Thoracic aorta (tissue), 2 donors: ENCODE measurements at places on chromosomes 2 and 18. TPM values are rescaled to one million over a fixed set of nuclear protein-coding genes. Genes with fewer than 3 reads are reported as not detected.

The SMYD1 gene
- not detected for total RNA-seq

The STAT4 gene
- 6.6 TPM for total RNA-seq

The GALNT5 gene
- total RNA-seq: 3.4 TPM

The LRRTM4 gene
- not detected for total RNA-seq

The RAB31 gene
- total RNA-seq: 110 TPM

The NETO1 gene
- total RNA-seq: not detected

The ANKRD30BL gene
- total RNA-seq: not detected

The RNF149 gene
- total RNA-seq: 106 TPM

The ALPI gene
- total RNA-seq: not detected

DNA sequence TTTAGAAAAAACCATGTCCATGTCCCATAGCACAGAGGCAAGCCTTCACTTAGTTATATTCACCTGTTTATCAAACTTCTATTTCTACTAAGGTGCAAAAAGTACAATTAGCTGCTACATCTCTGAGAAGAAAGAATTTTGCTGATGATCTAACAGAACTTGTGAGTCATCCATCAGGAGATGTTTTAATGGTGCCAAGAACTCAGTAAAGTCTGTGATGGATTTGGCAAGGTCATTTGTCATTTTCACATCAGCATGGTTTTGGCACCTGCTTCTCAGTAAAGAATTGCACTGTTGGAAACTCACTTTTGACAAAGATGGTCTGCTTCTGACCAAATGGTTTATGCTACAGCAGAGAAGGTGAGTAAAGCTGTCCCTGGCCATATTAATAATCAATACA, 195.7 kb upstream of the TMEFF2 start:
- H3K4me1 ChIP-seq: no peaks in the 10 kb centered on the region
- H3K36me3 ChIP-seq: no peaks in the 10 kb centered on the region
- no peak overlapping the region for H3K27ac ChIP-seq
- no peaks in the 10 kb centered on the region for H3K27me3 ChIP-seq

DNA sequence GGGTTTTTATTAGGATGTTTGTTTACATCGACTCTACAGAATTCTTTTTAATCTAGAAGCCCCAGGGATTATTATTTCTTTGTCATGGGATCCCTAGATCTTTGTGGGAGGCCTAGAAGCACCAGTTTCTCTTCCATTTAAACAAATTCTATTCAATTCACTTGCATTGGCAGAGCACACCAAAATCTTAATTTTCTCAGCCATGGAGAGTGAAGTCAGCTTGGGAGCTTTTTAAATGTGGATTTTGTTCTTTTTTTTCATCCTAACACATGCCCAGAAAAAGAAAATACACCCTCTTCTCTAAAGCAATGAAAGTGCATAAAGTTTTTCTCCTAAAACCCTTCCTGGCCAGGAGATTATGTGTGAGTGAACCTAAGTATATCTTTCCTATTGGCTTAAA, 38.5 kb downstream of the CDCA7 start:
- H3K27ac ChIP-seq: no peak overlapping the region
- H3K4me1 ChIP-seq: no peaks in the 10 kb centered on the region
- no peaks in the 10 kb centered on the region for H3K27me3 ChIP-seq
- no peaks in the 10 kb centered on the region for H3K36me3 ChIP-seq
- no peak for DNase-seq

DNA sequence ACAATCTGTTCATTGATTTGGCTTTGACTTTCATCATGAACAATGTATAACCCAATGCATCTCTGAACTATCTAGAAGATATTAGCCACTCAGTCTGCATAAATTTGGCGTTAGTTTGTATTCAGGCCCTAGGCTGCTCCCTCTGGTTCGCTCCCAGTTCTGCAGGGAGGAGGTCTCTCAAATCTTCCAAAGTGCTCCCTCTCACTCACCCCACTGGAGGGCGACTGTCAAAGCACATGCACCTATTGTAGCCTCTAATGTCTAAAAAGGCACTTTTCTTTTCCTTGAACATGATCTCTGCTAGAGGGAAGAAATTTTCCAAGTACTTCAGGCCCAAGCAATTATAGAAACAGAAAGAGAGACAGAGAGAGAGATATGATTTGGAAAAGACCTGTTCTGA, 291.5 kb downstream of the TDRD15 start:
- H3K4me1 ChIP-seq: no peaks in the 10 kb centered on the region
- no peaks in the 10 kb centered on the region for H3K27me3 ChIP-seq
- H3K27ac ChIP-seq: no peak overlapping the region
- no peaks in the 10 kb centered on the region for H3K36me3 ChIP-seq

DNA sequence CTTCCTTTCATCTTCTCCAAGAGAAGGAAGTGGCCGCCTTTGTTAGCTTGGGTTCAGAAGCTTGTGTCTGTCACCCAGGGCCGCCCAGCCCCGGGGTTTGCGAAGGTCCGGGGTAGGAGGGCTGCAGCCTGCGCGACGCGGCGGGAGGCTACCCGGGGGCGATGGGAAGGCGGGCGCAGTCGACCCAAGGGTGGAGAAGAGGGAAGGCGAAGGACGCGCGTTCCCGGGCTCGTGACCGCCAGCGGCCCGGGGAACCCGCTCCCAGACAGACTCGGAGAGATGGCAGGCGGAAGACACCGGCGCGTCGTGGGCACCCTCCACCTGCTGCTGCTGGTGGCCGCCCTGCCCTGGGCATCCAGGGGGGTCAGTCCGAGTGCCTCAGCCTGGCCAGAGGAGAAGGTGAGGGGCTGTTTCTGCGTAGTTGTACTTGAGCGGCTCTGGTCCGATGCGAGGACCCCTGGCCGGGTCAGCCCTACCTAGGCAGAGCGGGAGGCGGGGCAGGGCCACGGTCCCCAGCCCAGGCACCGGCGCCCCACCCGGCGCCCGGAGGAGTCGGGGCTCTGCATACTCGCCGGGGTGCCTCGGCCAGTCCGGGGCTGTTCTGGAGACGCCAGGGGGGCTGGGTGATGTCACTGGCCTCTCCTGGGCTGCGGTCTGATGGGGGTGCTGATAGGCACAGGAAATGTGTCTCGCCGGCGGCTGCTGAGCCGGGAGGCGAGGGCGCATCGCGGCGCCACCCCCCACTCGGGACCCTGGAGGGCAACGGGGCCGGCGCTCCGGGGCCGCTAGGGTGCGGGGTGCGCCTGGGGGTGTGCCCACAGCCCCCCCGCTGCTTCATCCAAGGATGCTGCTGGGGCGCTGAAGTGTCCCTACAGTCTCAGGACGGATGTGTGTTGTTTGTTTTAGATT, at the start of gene QPCT:
Gene QPCT (plus strand): TSS at position 178 of the 909 bp plus-strand sequence. CDS start 102 bp downstream, at position 280.
- H3K27me3 ChIP-seq: no peaks in the 10 kb centered on the region
- H3K27ac ChIP-seq: no peak within 1 kb of the TSS
- no peaks in the 10 kb centered on the region for H3K4me1 ChIP-seq

- H3K27ac ChIP-seq: no peak overlapping the region
- H3K4me3 ChIP-seq: no peak overlapping the region
These were observed 24.9 kb downstream of the CCNT2 start for GRCh38 chr2:134943540-134943939.

GRCh38 chr2:117553448-117553847, 261.0 kb upstream of the DDX18 start:
- no peaks in the 10 kb centered on the region for H3K4me1 ChIP-seq
- H3K36me3 ChIP-seq: no peaks in the 10 kb centered on the region
- no peak for DNase-seq
- no peak overlapping the region for H3K4me3 ChIP-seq
- no peak overlapping the region for H3K27ac ChIP-seq

DNA sequence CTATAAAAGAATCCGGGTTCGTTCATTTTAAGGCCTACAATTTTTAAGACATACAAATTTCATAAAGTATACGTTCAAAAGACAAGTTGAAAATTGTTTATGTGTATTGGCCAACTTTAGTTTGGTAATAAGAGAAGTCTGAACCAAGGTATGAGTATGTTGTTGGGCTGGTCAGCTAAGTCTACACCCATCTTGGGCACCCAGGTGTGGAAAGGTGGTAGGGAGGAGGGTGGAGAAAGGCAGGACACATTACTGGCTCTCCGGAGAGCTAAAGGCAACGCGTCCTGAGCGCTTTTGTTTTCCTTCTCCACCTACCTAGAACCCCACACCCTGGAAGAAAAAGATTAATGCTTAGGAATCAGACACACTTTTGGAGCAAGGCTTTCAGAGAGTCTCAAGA, 899 bp upstream of the PELI1 start:
- H3K27ac ChIP-seq: no peak overlapping the region
- H3K4me3 ChIP-seq: no peak overlapping the region
- H3K36me3 ChIP-seq: no peaks in the 10 kb centered on the region

- no peak overlapping the region for H3K4me3 ChIP-seq
- DNase-seq: no peak
- H3K36me3 ChIP-seq: no peaks in the 10 kb centered on the region
These were observed 1380.1 kb downstream of the SUCLG1 start for GRCh38 chr2:83079007-83079406.

DNA sequence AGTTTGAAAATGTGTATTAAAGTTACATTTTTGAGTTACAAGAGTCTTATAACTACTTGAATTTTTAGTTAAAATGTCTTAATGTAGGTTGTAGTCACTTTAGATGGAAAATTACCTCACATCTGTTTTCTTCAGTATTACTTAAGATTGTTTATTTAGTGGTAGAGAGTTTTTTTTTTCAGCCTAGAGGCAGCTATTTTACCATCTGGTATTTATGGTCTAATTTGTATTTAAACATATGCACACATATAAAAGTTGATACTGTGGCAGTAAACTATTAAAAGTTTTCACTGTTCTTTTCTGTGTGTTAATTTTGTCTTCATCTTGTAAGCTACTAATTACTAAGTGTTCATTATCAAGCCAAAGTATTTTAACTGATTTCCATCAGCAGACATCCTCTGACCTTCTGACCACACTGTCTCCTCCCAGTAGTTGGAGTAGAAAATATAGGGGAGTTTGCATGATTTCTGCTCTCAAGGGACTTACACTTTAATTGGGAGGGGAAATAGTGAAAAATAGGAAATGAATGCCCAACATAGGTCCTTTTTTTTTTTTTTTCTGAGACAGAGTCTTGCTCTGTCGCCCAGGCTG, 4.3 kb downstream of the PMAIP1 start:
- H3K27ac ChIP-seq: no peak overlapping the region
- peaks cover 12% of the 10 kb centered on the region for H3K4me1 ChIP-seq
- H3K4me3 ChIP-seq: no peak overlapping the region
- no peak for DNase-seq
- peaks cover 5% of the 10 kb centered on the region for H3K27me3 ChIP-seq
- no peaks in the 10 kb centered on the region for H3K36me3 ChIP-seq

GRCh38 chr2:172701250-172701649, 34.4 kb upstream of the RAPGEF4 start:
- no peak overlapping the region for H3K27ac ChIP-seq
- no peak overlapping the region for H3K4me3 ChIP-seq
- H3K36me3 ChIP-seq: no peaks in the 10 kb centered on the region
- no peaks in the 10 kb centered on the region for H3K27me3 ChIP-seq

DNA sequence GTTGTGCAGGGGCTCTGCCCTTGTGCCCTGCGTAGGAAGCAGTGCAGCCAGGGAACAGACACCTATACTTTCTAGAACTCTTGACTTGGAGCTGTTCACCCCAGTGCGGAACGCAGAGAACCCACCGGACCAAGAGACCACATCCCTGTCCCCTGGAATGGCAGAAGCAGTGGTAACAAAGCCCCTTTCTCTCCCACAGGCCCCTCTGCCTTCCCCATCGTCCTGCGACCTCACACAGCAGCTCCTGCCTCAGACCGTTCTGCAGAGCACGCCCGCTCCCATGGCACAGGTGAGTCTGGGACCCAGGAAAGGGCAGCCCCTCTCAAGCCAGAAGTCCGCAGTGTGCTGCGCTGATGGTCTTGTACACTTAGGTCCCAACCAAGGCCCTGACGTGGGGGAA, 24.6 kb upstream of the RPL31 start:
- peaks cover 12% of the 10 kb centered on the region for H3K36me3 ChIP-seq
- DNase-seq: no peak
- no peak overlapping the region for H3K4me3 ChIP-seq
- H3K27ac ChIP-seq: peak overlapping the region; percentile 89

DNA sequence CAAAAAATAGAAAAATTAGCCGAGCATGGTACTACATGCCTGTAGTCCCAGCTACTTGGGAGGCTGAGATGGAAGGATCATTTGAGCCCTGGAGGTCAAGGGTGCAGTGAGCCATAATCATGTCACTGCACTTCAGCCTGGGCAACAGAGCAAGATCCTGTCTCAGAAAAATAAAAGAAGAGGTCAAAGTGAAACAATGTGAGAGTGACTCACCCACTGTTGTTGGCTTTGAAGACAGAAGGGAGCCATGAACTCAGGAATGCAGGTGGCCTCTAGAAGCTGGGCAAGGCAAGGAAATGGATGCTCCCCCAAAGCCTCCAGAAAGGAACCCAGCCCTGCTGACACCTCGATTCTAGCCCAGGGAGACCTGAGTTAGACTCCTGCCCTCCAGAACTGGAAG, 3.7 kb upstream of the TMEM214 start:
- H3K27ac ChIP-seq: no peak overlapping the region
- DNase-seq: no peak
- no peak overlapping the region for H3K4me3 ChIP-seq
- peaks cover 10% of the 10 kb centered on the region for H3K36me3 ChIP-seq

- H3K27ac ChIP-seq: no peak overlapping the region
- no peaks in the 10 kb centered on the region for H3K4me1 ChIP-seq
- no peak for DNase-seq
- H3K4me3 ChIP-seq: no peak overlapping the region
These were observed 130.2 kb upstream of the ID2 start for GRCh38 chr2:8551622-8552074.

- no peaks in the 10 kb centered on the region for H3K27me3 ChIP-seq
- H3K4me3 ChIP-seq: no peak overlapping the region
- DNase-seq: no peak
- peaks cover 8% of the 10 kb centered on the region for H3K36me3 ChIP-seq
These were observed 60.3 kb upstream of the PEX13 start for GRCh38 chr2:60957224-60957623.

- no peak overlapping the region for H3K27ac ChIP-seq
- DNase-seq: no peak
- no peak overlapping the region for H3K4me3 ChIP-seq
- H3K27me3 ChIP-seq: no peaks in the 10 kb centered on the region
These were observed 47.8 kb downstream of the PRELID3A start for GRCh38 chr18:12455496-12455895.

GRCh38 chr18:36942264-36942663, 113.3 kb downstream of the KIAA1328 start:
- no peak overlapping the region for H3K4me3 ChIP-seq
- peaks cover 6% of the 10 kb centered on the region for H3K36me3 ChIP-seq
- H3K27me3 ChIP-seq: no peaks in the 10 kb centered on the region
- DNase-seq: no peak
- no peaks in the 10 kb centered on the region for H3K4me1 ChIP-seq
